ENCODE measurements at places on chromosomes 6 and 20. TPM values are rescaled to one million over a fixed set of nuclear protein-coding genes. Genes with fewer than 3 reads are reported as not detected.

Gene PBOV1
- not detected for total RNA-seq

Gene NCOA6
- 11.3 TPM for total RNA-seq

Gene NOX3
- total RNA-seq = not detected

Gene LRRN4
- total RNA-seq = not detected

Gene SUN5
- total RNA-seq = not detected

Gene MLN
- not detected for total RNA-seq

Gene TEAD3
- 4.6 TPM for total RNA-seq

Gene SCRT2
- not detected for total RNA-seq

Gene RNF217
- 25.3 TPM for total RNA-seq

Gene FUT9
- total RNA-seq = not detected

Gene PPIL1
- 11.4 TPM for total RNA-seq

DNA sequence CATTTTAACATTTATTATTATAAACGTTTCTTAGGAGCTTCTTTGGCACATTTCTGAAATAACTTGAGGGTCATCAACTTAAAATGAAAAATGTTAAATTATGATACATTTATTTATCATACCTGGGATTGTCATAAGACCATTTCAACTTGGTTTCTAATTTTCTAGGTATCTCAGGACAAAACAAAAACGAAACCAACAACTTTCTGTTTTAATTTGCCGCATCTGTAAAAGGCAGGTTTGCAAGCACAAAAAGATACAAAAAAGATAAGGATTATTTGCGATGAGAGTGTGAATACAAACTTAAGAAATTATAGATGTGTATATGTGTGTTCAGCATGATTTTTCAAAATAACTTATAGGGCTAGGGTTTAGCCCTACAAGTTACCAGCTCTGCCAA is 395.0 kb upstream of the RUNX2 start:
- no peak for DNase-seq

- DNase-seq = no peak
Measured at GRCh38 chr6:93581371-93581770, 162.0 kb upstream of the EPHA7 start.

GRCh38 chr6:38164131-38164481 is 344.6 kb downstream of the ZFAND3 start:
- no peak for DNase-seq

- DNase-seq = no peak
Measured at GRCh38 chr6:38166411-38167240, 347.1 kb downstream of the ZFAND3 start.

- DNase-seq = peak; percentile 76
Measured at GRCh38 chr6:63573076-63573898, 1.0 kb downstream of the LOC128125822 start.

DNA sequence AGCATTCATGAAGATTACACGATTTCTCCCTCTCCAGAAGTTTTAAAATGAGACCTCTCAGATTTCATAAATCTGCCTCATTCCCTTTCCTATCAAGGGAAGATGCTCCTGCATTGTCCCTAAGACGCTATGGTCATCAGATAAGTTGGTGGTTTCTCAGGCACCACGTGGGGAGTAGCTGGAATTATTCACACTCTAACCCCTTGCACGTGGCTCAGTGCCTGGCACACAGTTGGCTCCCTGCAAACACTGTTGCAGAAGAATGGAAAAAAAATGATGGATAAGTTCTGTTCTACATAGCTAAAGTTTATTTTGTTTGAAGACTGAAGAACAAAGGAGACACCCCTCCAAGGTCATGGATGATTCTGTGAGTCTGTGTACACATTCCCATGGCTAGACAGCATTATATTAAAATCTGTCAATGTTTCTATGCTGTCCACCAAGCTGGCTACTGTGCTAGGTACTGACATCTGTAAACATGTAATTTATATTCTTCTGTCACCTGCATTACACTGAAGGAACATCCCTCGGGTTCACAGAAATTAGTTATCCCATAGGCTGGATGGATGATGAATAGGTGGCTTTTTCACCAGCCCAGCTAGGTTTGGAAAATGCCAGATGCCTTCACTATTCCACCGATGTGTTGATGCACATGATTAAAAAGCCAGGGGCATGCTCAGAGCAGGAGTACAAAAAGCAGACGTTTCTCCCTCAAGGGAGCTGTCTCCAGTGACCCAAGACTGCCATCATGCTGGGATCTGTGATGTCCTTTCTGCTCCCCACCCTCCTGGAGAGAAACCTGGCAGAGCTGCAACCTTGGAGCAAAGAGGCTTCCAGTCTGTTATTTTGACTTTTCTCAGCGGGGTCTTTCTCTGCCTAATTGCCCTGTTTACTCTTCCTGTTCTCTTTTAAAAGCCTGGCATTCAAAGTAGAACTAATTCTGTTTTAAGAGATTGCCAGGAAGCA is 610.5 kb downstream of the UTRN start:
- DNase-seq = no peak

- DNase-seq = peak; percentile 97
Measured at GRCh38 chr20:19815553-19815991, 57.5 kb downstream of the RIN2 start.

GRCh38 chr20:35226126-35226883 is at the start of gene MMP24:
Gene MMP24, plus strand, starts transcription at chr20:35226690. Its CDS starts 49 bp downstream, at chr20:35226739.
- DNase-seq = no peak

DNA sequence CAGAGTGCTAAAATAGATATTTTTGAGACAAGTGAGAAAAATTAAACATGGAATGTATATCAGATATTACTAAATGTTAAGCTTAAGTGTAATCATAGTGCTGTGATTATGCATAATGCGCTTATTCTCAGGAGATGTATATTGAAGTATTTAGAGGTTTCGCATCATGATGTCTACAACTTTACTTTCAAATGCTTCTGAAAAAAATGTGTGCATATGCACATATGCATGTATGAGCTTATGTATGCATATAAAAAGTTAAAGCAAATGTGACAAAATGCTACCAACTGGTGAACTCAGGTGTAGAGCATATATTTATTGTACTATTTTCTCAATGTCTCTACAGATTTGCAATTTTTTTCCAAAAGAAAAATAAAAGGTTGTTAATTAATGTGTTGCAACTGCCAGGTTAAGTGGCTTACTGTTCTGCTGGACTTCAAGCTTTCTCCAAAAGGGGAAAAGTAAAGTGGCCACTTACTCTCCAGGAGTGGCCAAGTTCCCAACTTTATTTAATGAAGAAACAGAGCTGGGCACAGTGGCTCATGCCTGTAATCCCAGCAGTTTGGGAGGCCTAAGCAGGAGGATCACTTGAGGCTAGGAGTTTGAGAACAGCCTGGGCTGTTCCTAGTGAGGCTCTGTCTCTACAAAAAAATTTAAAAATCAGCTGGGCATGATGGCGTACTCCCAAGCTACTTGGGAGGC is 48.9 kb downstream of the B4GALT5 start:
- DNase-seq = no peak

- no peak for DNase-seq
Measured at GRCh38 chr6:124055963-124056362, 252.3 kb downstream of the NKAIN2 start.

GRCh38 chr6:155523821-155524651 is 68.4 kb upstream of the NOX3 start:
- DNase-seq = peak; percentile 77

GRCh38 chr20:2162823-2163166 is 61.2 kb downstream of the STK35 start:
- no peak for DNase-seq

DNA sequence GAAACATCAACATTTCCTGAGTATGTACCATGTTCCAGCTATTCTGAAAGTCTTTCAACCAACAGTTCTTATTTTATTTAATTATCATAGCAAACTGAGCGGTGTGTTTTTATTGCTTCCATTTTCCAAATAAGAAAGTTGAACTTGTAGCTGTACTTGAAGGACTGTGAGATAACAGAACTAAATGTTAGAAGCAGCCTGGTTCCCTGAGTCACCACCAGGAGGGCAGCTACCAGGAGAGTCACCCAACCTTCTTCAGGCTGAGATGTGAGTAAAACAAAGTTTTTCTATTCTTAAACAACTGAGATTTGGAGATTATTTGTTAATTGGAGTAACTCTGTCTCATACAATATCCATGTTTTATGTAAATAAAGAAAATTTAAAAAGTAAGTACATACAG is 403.4 kb downstream of the PKHD1 start:
- DNase-seq = no peak

GRCh38 chr20:58403272-58403671 is 14.2 kb downstream of the VAPB start:
- DNase-seq = no peak

DNA sequence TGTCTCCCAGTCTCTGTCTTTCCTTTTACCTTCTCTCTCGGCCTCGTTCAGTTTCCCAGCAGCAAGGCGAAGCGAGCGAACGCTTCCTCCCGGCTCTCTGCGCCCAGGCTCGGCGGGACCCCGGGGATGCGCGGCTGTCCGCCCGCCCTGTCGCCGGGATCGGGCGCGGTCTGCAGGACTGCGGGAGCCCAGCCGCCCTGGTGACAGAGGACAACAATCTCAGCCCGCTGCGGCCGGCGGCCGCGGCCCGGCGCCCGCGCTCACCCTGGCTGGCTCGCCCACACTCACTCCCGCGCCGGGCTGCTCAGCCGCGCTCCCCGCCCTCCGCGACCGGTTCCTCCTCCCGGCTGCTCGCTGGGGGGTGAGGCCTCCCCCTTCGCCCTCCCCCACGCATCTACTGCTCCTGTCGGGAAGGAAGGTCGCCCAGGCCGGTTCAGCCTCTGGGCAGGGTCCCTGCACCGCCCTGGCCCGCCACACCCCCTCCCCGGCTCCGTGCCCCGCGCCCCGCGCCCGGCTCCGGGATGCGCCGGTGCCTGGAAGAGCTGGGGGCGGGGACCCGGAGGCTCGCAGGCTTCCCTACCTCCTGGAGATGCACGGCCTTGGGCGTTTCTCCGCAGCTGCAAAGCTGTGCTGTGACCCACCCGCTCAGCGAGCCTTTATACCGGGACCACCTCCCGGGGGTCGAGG is 410 bp downstream of the SYNE1 start:
- peak; percentile 14 for DNase-seq

DNA sequence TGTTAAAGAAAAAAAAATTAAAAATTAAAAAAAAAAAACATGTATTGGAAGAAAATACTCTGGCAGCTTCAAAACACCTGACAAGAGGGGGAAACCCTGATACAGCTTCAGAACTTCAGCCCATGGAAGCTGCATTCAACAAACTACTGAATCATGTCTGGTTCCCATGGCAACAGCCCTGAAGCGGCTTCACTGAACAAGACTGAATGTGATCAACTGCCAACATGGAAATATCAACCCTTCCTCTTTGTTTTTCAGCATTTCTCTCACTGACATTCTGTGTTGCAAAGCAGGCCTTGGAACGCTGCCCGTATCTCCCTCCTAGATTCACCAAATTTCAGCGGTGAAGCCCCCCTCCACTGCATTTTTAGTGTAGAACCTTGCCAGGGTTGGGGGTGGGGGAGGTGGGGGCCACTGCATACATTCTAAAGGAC is 91.3 kb upstream of the SHLD1 start:
- peak; percentile 97 for DNase-seq

DNA sequence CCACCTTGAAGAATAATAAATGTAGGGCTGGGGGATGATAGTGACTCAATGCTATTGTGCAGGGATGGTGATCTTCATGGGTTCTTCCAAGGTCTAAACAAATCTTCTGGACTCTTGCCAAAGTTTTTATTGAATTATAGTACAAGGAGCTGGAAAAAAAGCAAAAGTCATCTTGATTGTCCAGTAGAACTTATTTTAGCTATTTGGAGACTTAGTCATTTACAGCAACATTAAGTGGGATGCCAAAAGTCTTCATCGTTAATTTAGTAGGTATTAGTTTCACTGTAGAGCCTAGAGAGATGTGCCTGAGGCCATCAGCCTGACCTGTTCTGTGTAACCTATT is 212.9 kb upstream of the TBX18 start:
- peak; percentile 25 for DNase-seq

- no peak for DNase-seq
Measured at GRCh38 chr6:100276311-100277057, 188.2 kb downstream of the SIM1 start.

GRCh38 chr6:43373252-43373875 is 3.9 kb upstream of the ZNF318 start:
- no peak for DNase-seq

GRCh38 chr6:112416866-112417265 is 69.7 kb downstream of the RFPL4B start:
- DNase-seq = peak; percentile 68
